ENCODE measurements at places on chromosomes 7 and 10. TPM values are rescaled to one million over a fixed set of nuclear protein-coding genes. Genes with fewer than 3 reads are reported as not detected.

ZRANB1 gene
- total RNA-seq, result 18.4 TPM

LEP gene
- total RNA-seq, result not detected

GDF2 gene
- total RNA-seq, result not detected

CUZD1 gene
- total RNA-seq, result 0.47 TPM

GPR15LG gene
- not detected for total RNA-seq

AKR1E2 gene
- 3.8 TPM for total RNA-seq

INPP5A gene
- total RNA-seq, result 47.4 TPM

NPC1L1 gene
- 0.09 TPM for total RNA-seq

EPHA1 gene
- 0.09 TPM for total RNA-seq

GIMAP1 gene
- 0.09 TPM for total RNA-seq

MAT1A gene
- not detected for total RNA-seq

JAZF1 gene
- 5.9 TPM for total RNA-seq

TEX47 gene
- not detected for total RNA-seq

EIF4H gene
- total RNA-seq, result 331 TPM

CASTOR2 gene
- total RNA-seq, result 9.5 TPM

LRRC61 gene
- 0.69 TPM for total RNA-seq

HMX2 gene
- not detected for total RNA-seq

FGFR2 gene
- total RNA-seq, result under 0.01 TPM

SLC18A3 gene
- total RNA-seq, result not detected

ENKUR gene
- total RNA-seq, result 0.16 TPM

TCAF2 gene
- 0.94 TPM for total RNA-seq

KCP gene
- total RNA-seq, result 0.34 TPM

Data from bronchial smooth muscle cell (primary cell).